H9 (cell line): ENCODE measurements at places on chromosomes 2 and 18.

GRCh38 chr18:48843162-48843561, 107.6 kb downstream of the SMAD7 start:
- DNase-seq: no peak

- DNase-seq: no peak
Observed at GRCh38 chr2:69104261-69104660, 91.3 kb downstream of the ANTXR1 start.

GRCh38 chr2:70513738-70514137, 39.9 kb downstream of the TGFA start:
- DNase-seq: no peak

DNA sequence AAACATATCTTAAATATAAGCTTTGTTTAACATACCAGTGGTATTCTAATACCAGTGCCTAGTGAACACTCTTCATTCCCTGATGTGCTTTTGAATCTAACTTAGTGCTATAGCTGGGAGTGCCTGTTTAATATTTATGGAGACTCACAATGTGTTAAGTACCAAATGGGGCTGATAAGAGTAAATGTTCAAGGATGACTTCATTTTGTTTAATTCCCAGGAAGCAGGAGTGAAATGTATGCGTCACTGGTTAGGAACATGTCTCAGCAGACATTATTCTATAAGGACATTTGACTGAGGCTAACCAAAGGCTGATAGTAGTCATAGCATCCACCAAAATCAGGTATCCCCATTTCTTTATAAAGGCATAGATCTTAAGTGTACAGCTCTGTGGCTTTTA, 31.7 kb upstream of the LINC00305 start:
- no peak for DNase-seq

DNA sequence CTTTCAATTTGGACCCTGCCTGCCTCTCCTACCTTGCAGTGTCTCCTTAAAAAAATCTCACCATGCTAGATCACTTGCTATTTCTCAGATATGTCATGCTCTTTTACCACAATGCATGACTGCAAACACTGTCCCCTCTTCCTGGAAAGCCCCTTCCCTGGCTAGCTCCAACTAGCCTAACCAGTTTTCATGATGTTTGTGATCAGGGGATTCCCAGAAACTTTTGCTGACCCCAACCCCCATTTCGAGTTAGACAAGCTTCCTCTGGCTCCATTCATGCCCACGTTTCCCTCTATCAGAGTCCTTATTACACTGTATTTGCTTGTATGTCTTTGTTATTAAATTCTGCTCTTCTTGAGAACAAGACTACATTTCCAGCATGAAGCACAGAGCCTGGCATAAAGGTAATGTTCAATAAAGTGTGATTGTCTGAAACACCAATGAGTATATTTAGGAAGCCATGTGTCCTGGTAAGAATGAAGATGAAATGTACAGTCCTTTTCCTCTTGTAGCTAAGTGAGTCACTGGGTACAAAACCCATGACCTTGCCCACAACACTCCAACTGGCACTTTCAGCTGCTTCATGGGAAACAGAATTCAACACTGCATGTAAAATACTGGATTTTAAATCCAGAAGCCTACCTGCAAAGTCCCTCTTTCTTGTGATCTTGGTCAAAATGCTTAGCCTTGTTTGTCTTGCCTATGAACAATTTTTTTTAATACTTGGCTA, 62.0 kb upstream of the ATL2 start:
- no peak for DNase-seq

DNA sequence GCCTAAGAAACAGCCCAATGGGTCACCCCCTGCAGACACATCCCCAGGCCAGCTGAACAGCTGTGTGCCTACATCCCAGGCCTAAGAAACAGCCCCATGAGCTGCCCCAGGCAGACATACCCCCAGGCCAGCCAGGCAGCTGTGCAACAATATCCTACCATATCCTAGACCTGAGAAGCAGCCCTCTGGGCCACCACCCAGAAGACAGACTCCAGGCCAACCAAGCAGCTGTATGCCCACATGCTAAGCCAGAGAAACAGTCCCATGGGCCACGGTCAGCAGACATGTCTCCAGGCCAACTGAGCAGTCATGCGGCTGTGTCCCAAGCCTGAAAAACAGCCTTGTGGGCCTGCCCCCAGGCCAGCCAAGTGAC, 205.5 kb downstream of the ATAD2B start:
- no peak for DNase-seq

- DNase-seq: no peak
Observed at GRCh38 chr18:22817844-22818243, 115.3 kb upstream of the RBBP8 start.

DNA sequence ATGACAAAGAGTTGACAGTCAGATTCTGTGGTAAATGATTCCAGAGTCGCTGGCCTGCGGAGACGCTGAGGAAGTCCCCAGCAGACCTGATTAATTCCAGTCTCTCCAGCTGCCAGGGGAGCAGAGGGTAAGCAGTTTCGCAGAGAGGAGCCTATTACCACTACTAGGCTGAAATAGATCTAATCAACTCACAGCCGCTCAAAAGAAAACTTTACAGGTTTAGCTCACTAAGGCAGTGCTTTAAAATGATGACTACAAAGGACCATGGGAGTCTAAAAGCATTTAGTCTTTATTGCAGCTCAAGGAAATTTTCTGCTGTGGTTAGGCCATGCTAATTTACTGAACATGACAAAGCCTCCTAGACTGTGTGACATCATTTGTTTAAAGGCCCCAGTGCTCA, 445.6 kb upstream of the POU3F3 start:
- DNase-seq: no peak

DNA sequence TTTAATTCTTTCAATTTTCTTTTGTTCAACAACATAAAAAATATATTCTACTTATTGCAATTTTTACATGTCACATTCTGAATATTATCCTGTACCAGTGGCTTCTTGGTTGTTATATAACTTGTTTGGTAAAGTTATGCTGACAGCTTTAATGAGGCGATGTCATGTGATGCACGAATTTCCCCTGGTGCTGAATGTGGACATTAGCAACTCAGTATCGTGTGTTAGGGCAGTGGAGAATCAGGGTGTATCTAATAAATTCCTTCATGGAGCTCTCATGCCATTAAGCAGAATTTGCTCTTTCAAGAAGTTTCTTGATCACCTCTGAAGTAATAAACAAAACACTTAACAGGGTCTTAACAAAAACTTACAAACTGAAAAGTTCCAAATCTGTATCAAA, 99.6 kb upstream of the DNMT3A start:
- DNase-seq: no peak

GRCh38 chr2:240574386-240575100, 6.3 kb downstream of the RNPEPL1 start:
- DNase-seq: no peak

DNA sequence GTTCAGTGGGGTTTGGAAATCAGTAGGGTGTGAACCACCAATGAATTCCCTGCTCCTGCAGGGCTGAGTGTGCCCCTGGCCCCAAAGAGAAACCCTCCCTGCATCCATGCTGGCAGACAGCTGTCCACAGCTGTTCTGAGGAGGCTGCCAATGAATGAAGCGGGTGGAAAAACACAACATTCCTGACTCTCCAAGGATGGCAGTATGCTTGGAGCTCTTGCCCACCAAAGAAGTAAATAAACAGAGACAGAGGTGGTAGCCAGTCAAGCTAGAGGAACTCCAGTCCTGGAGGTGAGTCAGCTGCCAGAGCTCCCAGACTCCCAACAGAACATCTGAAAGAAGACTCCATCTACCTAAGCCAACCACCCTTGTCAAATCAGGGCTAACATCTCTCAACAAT, 6.2 kb downstream of the ZBTB7C start:
- no peak for DNase-seq

- DNase-seq: no peak
Observed at GRCh38 chr18:9969247-9969646, 55.4 kb downstream of the VAPA start.

DNA sequence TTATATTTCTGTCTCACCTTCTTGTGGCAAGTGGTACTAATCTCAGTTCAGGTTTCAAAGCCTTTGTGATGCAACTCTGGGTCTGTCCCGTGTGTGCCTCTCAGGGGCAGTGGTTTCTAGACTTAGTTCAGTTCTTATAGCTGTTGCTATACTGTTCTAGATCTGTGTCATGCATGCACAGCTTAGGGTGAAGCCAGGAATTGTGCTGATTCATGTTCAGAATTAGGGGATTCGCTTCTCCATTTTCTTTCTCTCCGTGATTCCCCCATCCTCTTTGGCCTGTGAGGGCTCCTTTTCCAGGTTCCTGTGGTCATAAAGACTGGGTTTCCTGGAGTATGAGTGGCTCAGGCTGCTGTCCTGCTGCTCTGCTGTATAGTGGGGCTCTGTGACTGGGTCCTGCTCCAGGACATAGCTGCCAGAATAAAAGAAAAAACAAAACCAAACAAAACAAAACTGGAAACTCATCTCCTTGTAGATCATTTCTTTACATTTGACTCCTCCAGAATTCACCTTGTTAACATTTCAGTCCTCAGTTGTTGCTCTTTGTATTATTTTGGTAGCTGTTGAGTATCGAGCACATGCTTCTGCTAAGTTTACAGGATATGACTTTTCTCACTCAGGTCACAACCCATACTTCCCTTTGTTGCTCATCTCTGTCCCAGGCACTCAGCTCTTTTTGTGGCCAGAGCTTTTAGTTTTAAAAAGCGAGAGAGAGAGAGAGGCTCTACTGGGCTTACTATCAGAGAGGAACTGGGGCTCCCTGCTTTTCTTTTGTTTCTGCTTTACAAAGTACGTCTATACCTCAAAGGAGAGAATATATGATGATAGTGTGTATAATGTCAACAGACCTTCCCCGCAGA, 34.2 kb downstream of the CERS6 start:
- DNase-seq: no peak

- DNase-seq: no peak
Observed at GRCh38 chr2:215746887-215747615, 266.3 kb downstream of the MREG start.

DNA sequence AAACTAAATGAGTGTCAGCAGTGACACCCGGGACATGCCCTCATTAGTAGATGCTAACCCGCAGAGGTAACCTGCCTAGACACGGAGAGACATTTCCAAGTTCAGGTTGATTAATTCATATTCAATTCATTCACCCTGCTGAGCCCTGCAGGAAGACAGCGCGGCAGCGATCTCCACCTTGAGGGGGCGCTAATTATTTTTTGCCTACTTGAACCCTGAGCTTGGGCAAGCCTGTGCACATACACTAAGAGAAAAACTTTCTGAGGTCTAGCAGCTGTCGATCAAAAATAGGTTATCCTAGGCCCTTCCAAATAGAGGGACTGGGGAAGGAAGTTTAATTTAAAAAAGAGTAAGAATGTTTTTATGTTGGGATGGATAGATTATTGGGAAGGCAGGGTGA, 1.3 kb upstream of the LYPD6 start:
- peak; percentile 41 for DNase-seq

DNA sequence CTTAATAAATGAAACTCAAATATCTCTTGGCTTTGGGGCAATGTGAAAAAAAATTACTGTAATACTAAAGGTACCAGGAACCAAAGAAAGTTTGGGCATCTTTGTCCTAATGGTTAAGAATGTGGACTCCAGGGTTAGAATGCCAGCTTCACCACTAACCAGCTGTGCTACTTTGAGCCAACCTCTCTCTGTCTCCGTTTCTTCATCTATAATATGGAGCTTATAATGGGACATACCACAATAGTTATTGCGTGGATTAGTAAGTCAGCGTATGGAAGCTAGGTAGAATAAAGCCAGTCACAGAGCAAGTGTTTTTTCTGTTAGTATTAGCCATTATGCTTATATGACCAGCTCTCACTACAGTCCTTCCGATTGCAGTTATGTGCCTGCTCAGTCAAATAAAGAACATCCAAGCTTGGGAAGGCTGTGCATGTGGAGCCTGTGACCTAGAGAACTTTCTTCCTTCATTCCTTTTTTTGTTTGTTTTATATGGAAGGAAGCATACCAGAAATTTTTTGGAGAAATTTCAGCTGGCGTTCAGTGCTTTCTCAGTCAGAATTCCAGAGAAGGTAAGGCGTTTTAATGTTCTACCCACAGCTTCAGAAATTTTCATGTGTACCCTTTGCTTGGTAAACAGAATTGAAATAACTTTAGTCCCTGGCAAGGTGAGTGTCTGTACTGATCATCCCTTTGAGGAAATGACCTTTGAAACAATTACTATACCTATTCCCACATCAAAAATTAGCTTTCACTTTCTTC, 114.0 kb upstream of the RND3 start:
- DNase-seq: no peak

DNA sequence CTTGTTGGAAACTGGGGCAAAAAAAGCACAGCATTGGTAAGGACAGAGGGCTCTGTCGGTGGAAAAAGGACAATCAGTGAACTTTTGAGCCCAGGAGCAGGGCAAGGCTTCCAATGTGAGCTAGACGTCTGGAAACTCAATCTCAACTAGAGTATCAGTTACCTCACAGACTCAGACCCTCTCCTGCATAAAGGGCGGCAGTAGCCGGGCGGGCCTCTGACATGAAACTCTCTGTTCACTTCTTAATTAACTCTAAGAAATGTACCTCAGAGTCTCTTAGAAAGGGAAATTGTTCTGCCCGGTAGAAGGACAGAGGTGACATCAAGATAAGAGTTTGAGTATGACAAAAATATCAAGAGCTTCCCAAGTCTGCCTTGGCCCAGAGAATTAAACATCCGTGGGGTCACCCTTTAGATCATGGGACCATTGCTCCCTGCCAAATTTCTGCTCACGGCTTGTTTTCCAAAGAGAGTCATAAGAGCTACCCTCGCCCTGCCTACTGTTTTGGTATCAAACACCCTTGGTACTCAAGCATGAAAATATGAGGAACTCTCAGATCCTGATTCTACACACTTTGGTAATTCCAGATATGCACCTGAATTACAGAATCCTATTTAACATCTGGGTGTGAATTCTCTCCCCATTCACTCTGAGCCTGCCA, 103.5 kb upstream of the PKDCC start:
- no peak for DNase-seq

GRCh38 chr18:31450409-31450808, 2.9 kb downstream of the DSG3 start:
- no peak for DNase-seq

- DNase-seq: no peak
Observed at GRCh38 chr2:151619337-151619989, 114.8 kb downstream of the NEB start.

- no peak for DNase-seq
Observed at GRCh38 chr2:12451726-12452125, 265.0 kb upstream of the TRIB2 start.

- no peak for DNase-seq
Observed at GRCh38 chr2:134396493-134396892, 142.6 kb downstream of the MGAT5 start.

- DNase-seq: peak; percentile 69
Observed at GRCh38 chr18:12422936-12423335, 15.2 kb downstream of the PRELID3A start.

DNA sequence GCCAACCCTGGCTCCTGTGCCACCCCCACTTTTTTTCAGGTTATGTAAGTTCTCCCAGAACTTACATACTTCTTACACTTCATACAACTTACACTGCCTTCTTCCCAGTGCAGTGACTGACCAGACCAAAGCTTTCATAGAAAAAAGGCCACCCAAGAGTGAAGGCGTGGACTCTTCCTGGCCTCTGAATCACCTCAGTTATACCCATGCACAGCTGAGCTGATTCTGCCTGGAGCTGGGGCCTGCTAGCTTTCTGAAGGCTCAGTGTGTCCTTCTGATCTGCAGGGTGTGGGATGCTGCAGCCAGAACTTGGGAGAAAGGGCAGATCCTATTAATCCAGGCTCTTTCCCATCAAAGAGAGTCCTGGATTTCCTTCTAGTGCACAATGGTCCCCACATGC, 216.1 kb downstream of the TTC32 start:
- DNase-seq: peak; percentile 6

GRCh38 chr18:48590678-48591077, 51.8 kb downstream of the CTIF start:
- no peak for DNase-seq

GRCh38 chr2:45418532-45418931, 192.5 kb downstream of the SRBD1 start:
- no peak for DNase-seq

GRCh38 chr2:68428126-68428525, 39.0 kb downstream of the FBXO48 start:
- DNase-seq: no peak
